NCI-H2081 (cell line): ENCODE measurements at places on chromosomes 5 and 9.

- no peak for DNase-seq
Observed at GRCh38 chr9:127917603-127918002, 762 bp upstream of the ST6GALNAC4 start.

DNA sequence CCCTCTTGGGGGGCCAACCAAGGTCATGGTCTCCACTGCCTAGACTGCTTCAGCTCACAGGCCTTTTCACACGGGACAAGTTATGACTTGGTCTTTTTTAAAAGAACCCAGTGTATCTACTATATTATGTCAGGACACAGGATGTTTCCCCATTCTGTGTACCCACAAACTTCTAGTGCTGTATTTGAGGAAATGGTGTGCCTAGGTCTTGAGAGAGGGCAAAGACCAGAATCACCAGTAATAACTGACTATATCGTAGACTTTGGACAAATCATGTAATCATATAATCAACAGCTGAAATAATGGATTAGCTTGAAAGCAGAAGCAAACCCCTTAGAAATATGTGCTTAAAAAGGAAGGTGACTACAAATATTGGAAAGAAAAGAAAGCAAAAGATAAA is 133.3 kb downstream of the ARL15 start:
- DNase-seq: no peak

DNA sequence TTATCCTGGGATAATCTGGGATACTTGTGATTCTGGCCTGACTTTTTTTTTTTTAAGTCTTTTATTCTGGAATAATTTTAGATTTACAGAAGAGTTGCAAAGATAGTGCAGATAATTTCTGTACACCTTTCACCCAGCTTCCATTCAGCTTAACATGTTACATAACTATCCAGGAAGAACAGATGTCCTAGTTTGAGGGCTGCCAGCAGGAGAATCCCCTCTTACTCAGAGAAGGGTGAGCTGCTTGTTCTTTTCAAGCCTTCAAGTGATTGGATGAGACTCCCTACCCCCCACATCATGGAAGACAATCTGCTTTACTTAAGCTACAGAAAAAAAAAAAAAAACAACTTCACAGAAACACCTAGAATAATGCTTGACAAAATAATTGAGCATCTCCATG is 254.2 kb downstream of the TRIM32 start:
- DNase-seq: no peak

DNA sequence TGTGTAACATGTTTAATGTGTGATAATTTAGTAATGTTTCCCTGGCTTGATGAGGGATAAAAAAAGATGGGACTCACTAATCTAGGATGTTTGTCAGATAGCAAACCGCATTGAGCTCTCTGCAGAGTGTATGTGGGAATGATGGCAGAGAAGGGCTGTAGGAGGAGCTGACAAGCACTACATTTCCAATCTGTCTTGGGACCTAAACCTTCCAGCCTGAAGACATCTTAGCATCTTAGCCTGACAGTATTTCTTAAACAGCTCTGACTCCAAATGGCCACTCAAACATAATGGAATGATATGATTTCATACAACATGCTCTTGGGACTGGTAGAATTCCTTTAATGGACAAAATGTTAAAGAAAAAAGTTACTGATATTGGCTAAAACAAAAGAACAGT is 116.7 kb downstream of the PPP2R2B start:
- no peak for DNase-seq

- DNase-seq: no peak
Observed at GRCh38 chr5:100902440-100903038, 543 bp downstream of the ST8SIA4 start.

GRCh38 chr5:132812781-132813598 is at the start of gene SOWAHA:
TSS of gene SOWAHA (plus strand) at chr5:132813302. CDS start at chr5:132813622, 320 bp downstream.
- peak; percentile 49 for DNase-seq

- no peak for DNase-seq
Observed at GRCh38 chr5:84494453-84494852, 109.8 kb upstream of the EDIL3 start.

DNA sequence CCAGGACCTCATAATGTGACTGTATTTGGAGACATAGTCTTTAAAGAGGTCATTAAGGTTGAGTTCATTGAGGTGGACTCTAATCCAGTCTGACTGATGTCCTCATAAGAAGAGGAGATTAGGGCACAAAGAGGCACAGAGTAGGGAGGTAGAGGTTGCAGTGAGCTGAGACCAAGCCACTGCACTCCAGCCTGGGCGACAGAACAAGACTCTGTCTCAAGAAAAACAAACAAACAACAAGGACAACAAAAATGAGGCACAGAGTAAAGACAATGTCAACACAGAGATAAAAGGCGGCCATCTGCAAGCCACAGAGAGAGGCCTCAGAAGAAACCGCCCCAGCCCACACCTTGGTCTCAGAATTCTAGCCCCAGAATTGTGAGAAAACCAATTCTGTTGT is 17.0 kb upstream of the TDRD7 start:
- DNase-seq: no peak

- no peak for DNase-seq
Observed at GRCh38 chr9:115022760-115023434, 92.5 kb upstream of the TNFSF8 start.

GRCh38 chr9:92048924-92049625 is 66.1 kb downstream of the SPTLC1 start:
- no peak for DNase-seq

DNA sequence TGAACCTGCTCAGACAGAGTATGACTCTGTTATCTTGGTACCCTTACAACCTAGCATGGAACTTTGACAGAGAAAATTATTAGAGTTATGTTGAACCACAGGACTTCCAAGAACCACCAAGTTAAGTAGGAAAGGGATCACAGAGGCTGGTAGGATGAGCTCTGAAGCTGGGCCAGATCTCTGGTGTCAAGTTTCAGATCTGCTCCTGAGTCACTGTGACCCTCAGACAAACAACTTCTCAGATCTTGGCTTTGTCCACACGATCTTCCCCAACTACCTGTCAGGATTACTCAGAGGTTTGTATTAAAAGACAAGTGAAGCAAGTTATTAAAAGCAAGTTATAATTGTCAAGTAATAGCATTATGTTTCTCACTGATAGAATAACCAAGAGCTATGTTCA is 189.0 kb downstream of the SEC61B start:
- no peak for DNase-seq

DNA sequence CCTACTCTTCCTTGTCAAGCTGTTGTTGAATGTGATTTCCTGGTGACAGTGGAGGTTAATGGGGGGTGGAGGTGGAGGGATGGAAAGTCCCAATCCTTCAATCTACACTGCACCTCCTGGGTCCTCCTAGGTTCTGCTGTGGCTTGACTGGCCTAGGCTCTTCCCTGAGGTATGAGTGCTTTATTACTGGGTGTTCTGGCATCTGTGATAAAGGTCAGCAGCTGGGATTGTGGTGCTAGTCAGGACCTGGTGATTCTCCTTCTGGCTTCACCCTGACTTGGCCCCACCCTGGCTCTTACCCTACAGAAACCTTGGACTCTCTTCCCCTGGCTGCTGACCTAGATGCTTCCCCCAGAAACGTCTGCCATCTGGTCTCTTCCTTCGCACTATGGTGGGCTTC is 194.3 kb downstream of the ARHGEF28 start:
- no peak for DNase-seq
